ENCODE measurements at places on chromosomes 5 and 9.

- no peak for DNase-seq
Observed at GRCh38 chr5:154368041-154368800, 77.6 kb upstream of the SAP30L start.

- no peak for DNase-seq
Observed at GRCh38 chr5:2989517-2989916, 238.0 kb upstream of the IRX2 start.

- no peak for DNase-seq
Observed at GRCh38 chr5:111743512-111743911, 13.5 kb downstream of the NREP start.

GRCh38 chr9:106916466-106917235 lies 53.7 kb downstream of the ZNF462 start:
- no peak for DNase-seq

GRCh38 chr5:133371371-133372155 lies 240.8 kb downstream of the FSTL4 start:
- DNase-seq, result no peak

DNA sequence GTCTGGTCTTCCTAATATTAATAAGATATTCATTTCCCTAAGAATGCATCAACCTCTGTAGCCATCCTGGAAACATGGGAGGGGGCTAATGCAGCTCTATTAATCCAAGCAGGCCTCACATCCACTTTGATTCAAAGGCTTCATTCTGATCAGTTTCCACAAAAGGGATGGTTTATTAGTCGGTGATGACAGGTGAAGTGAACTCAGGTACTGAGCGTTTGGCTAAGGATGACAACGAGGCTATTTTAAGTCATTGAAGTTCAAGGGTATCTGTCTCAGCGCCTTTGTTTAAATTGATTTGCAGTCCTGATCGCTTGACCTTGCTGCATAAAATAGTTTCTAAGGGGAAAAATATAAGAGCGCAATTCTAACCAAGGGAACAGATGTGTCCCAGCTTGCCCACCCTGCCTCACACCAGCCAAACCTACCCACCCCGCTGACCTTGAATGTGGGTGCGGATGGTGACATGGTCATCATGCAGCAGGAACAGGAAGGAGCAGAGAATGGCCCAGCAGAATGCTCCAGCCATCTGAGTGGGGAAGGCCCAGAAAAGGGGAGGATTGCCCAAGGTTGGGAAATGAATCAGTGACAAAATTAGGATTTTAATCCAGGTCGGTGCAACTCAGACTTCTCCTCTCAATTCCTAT lies 70.5 kb upstream of the ZNF618 start:
- DNase-seq, result no peak

DNA sequence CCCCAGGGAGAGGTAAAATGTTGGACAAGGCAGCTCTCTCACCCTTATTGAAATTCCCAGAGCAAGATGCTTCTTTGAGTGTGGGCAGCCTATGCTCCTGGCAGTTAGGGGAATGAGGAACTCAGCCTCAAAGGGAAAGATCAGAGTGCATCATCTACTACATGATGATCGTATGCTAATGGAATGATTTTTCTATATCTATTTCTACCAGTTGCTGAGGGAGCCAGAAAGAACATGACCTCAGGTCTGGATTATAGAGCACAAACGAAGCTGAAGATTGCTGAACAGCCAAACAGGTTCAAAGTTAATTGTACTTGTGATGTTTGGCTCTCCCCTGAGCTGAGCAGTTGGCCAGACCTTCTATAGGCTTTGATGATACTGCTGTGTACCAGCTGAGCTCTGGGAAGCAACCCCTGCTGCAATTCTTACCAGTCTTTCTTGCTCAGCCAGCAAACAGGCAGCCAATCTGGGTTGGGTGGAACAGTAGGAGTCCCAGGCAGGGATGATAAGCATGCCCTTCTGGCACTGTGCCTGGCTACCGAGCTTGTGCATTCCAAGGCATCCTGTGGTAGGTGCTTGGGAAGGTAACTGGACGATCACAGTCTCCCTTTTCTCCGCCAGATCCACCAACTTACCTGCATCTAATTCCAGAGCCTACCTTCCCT lies 10.3 kb upstream of the FBXL7 start:
- DNase-seq, result no peak

GRCh38 chr9:88387552-88388202 lies 567 bp upstream of the SPIN1 start:
- no peak for DNase-seq

GRCh38 chr9:117868594-117868993 lies 164.4 kb downstream of the TLR4 start:
- DNase-seq, result no peak

- DNase-seq, result no peak
Observed at GRCh38 chr5:58281189-58281588, 178.7 kb downstream of the PLK2 start.

All from stimulated activated naive CD4-positive, alpha-beta T cell treated with Interleukin-2 at 50 U/mL for 16 hours (primary cell).